Upper lobe of left lung (tissue), 6 donors: ENCODE measurements at places on chromosomes 12 and 14. TPM values are rescaled to one million over a fixed set of nuclear protein-coding genes. Genes with fewer than 3 reads are reported as not detected.

DNA sequence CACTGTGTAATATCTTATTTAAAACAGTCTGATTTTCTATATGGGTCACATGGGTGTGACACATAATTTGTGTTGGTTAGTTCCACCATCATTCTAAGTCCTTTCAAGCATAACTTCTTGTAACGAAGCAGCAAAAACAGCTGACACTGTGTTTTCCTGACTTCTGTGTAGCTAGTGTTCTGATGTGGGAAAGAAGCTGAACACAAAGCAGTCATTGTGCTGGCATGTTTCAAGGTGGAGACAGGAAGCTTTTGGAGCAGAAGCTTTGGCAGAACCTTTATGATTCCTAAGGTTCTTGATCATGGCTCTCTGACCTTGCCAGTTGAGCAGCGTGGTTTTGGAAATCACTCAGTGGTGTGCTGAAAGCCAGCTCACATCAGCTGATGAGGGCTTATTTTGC, 351.7 kb upstream of the MDGA2 start:
- no peak for DNase-seq
- H3K4me1 ChIP-seq = no peaks in the 10 kb centered on the region
- no peaks in the 10 kb centered on the region for H3K36me3 ChIP-seq
- H3K4me3 ChIP-seq = no peak overlapping the region
- no peaks in the 10 kb centered on the region for H3K27me3 ChIP-seq

DNA sequence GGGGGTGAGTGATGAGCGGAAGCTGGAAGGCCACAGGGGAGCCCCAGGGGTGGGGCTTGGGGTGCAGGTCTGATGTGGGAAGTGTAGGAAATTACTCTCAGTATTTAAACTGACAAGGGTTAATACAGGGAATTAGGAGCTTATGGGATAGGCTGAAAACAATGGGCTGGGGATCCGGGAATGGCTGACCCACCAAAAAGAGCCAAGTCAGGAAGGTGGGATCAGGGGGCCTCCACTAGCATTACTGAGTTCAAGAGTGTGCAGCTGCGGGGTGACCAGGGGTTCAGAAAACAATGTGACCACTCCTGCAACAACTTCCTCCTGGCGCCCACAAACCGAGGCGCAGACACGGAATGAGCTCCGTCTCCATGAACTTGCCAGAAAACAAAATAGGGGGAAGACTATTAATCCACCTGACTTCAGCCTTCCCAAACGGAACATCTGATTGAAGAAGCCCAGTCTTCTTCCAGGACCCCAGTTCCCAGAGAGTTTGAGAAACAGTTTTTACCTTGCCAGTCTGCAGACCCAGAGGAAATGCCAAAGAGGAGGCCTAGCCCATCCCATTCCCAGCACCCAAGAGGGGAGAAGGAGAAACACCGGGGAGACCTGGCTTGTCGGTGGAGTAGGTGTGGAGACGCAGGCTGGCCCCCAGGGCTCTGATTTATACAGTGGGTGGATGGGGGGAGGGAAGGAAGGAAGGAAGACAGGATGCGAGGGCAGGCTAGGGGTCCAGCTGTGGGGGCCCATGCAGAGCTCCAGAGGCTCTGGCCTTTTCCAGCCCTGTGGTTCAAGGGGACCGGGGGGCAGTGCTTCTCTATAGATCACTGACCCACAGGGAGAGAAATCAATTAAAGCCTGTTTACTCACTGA, 16.5 kb upstream of the YY1 start:
- H3K27me3 ChIP-seq = no peaks in the 10 kb centered on the region
- H3K4me1 ChIP-seq = peaks cover 25% of the 10 kb centered on the region
- peak overlapping the region; percentile 84 for H3K27ac ChIP-seq
- no peak overlapping the region for H3K4me3 ChIP-seq
- H3K36me3 ChIP-seq = no peaks in the 10 kb centered on the region
- DNase-seq = no peak

GRCh38 chr12:61765926-61766325, 494.3 kb upstream of the USP15 start:
- no peaks in the 10 kb centered on the region for H3K27me3 ChIP-seq
- H3K4me1 ChIP-seq = no peaks in the 10 kb centered on the region
- no peak overlapping the region for H3K27ac ChIP-seq
- H3K4me3 ChIP-seq = no peak overlapping the region
- no peaks in the 10 kb centered on the region for H3K36me3 ChIP-seq

DNA sequence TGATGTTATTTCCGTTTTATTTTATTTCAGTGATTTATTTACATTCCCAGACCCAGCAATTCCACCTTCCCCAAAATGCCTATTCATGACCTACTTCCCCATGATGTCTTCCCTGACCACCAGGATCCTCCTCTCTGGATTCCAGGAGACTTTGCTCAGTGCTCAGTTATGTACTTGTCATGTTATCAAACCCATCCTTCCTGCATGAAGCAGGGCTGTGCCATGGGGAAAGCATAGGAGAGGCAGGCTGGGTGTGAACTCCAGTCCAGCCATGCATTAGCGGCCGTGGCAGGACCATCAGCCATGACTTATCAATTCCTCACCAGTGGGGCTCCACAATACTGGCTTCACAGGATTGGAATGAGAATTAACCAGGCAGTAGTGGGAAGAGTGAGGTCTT, 57.8 kb downstream of the B4GALNT3 start:
- H3K4me1 ChIP-seq = no peaks in the 10 kb centered on the region
- no peak overlapping the region for H3K4me3 ChIP-seq
- H3K27me3 ChIP-seq = no peaks in the 10 kb centered on the region
- no peak overlapping the region for H3K27ac ChIP-seq
- H3K36me3 ChIP-seq = no peaks in the 10 kb centered on the region
- DNase-seq = no peak

Gene TMEM132C
- 1.1 TPM for total RNA-seq

DNA sequence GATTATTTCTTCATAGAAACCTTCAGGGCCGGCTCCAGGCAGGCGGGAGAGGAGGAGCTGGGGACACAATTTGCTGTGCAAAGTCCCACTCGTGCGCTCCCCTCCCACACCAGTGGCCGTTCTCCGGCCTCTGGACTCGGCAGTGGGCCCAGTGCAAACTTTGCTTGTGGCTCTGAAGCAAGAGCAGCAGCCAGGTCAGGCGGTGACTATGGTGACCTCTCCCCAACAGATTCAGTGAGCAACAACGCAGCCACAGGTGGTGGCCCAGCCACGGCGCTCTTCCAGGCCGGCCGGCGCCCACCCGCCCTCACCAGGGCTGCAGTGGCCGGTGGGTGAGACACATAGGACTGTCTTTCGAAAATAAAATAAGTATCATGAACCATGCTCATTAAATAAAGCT, 29.5 kb downstream of the VPS37B start:
- no peak for DNase-seq
- H3K36me3 ChIP-seq = peaks cover 75% of the 10 kb centered on the region
- no peak overlapping the region for H3K27ac ChIP-seq
- H3K27me3 ChIP-seq = no peaks in the 10 kb centered on the region
- no peak overlapping the region for H3K4me3 ChIP-seq

DNA sequence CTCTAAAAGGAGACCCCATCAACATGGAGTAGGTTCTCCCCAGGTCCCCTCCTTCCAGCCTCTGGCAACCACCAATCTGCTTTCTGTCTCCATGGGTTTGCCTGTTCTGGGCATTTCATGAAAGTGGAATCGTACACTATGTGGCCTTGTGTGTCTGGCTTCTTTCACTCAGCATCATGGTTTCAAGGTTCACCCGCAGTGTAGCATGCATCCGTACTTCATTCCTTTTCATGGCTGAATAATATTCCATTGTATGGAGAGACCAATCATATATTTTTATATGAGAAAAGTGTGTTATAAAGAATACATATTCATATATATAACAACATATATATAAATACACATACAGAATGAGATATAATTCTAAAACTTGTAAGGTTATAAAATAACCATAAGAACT, 19.8 kb downstream of the NCOR2 start:
- no peaks in the 10 kb centered on the region for H3K27me3 ChIP-seq
- peaks cover 95% of the 10 kb centered on the region for H3K4me1 ChIP-seq
- H3K36me3 ChIP-seq = no peaks in the 10 kb centered on the region
- no peak for DNase-seq
- no peak overlapping the region for H3K4me3 ChIP-seq

GRCh38 chr14:68599896-68600610, 192.8 kb downstream of the ZFP36L1 start:
- peaks cover 22% of the 10 kb centered on the region for H3K4me1 ChIP-seq
- no peak overlapping the region for H3K4me3 ChIP-seq
- H3K27me3 ChIP-seq = no peaks in the 10 kb centered on the region
- no peaks in the 10 kb centered on the region for H3K36me3 ChIP-seq
- no peak for DNase-seq
- H3K27ac ChIP-seq = peak overlapping the region; percentile 86

Gene SLC5A8
- not detected for total RNA-seq

- H3K27me3 ChIP-seq = no peaks in the 10 kb centered on the region
- H3K4me3 ChIP-seq = no peak overlapping the region
- peaks cover 31% of the 10 kb centered on the region for H3K4me1 ChIP-seq
- DNase-seq = no peak
- peak overlapping the region; percentile 30 for H3K27ac ChIP-seq
Observed at GRCh38 chr12:32559434-32559833, 119.7 kb upstream of the DNM1L start.

Gene RHOF
- total RNA-seq = 52.6 TPM

Gene IL31
- total RNA-seq = not detected

DNA sequence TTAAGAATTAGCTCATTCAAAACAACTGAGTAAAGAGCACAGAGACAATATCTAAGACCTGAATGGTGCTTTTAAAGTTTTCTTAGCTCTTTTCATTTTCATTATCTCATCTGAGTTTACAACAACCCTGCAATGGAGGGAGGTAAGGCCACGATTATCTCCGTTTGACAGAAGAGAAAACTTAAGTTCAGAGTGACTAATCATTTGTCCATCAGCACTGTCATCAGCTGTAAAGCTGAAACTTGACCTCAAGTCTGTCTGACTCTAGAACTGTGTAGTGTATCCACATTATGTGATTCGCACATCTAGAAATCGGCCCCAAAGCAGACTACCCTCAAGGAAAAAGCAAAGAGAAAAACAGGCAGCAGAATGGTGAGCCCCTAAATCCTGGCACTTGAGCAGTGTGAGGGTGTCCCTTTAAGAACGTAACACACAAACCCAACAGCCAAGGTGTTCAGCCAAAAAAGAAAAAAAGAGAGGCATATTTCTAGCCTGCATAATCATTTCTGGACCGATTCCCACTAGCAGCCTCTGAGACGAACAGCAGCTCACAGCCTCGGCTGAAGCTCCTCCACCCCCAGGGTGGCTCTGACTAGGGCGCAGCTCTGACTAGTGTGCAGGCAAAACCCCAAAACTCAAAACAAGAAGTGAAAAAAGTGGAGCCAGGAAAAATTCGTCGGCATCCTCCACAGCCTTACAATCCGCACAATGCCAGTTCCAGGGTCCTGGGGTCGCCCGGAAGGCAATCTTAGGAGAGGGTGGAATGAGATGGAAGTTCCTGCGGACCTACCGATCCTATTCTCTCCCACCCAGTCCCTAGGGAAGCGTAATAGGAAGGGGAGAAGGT, 1.6 kb downstream of the STXBP6 start:
- no peak for DNase-seq
- peak overlapping the region; percentile 77 for H3K27ac ChIP-seq
- H3K4me3 ChIP-seq = peak overlapping the region; percentile 63
- H3K36me3 ChIP-seq = no peaks in the 10 kb centered on the region

- peaks cover 22% of the 10 kb centered on the region for H3K4me1 ChIP-seq
- H3K27me3 ChIP-seq = no peaks in the 10 kb centered on the region
- DNase-seq = no peak
- no peaks in the 10 kb centered on the region for H3K36me3 ChIP-seq
Observed at GRCh38 chr12:123950476-123951349, 21.9 kb downstream of the CCDC92 start.

GRCh38 chr14:76930549-76930948, 98.0 kb downstream of the IRF2BPL start:
- no peak overlapping the region for H3K4me3 ChIP-seq
- DNase-seq = no peak
- H3K4me1 ChIP-seq = peaks cover 10% of the 10 kb centered on the region
- H3K27me3 ChIP-seq = no peaks in the 10 kb centered on the region
- H3K36me3 ChIP-seq = no peaks in the 10 kb centered on the region

DNA sequence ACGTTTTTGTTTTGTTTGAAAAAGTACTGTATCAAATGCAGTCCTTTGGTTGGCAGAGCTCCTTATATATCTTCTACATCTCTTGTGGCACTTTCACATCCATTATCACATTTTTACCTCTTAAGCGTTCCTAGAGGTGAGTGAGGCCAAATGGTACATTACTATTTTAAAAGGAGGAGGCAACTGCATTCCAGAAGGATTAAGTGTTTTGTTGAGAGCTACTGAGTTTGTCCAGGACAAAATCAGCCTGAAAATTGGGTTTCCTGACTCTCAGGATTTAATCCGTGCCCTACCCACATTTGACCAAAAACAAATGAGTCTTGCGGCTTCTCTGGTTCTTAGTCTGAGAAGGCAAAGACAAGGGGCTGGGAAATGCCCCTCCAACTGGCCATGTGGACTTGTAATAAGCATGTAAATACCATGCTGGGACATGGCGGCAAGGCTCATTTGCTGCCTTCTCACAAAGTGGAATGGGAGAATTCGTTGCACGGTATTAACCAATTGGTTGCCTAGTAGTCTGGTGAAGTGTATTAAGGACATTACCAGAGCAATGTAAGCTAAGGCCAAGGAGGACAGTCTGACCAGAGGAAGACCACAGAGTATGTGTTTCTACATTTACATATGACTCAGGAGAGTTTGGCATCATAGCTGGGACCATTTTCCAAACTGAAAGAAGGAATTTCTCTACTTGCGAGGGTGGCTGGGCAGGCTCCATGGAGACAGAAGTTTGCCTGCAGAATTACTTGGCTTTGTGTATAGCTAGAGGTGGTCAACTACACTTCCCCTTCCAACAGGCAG, 175.8 kb upstream of the PLXNC1 start:
- no peak for DNase-seq
- H3K27ac ChIP-seq = no peak overlapping the region
- H3K4me3 ChIP-seq = no peak overlapping the region
- no peaks in the 10 kb centered on the region for H3K27me3 ChIP-seq
- no peaks in the 10 kb centered on the region for H3K36me3 ChIP-seq

Gene SYNDIG1L
- 3.1 TPM for total RNA-seq

Gene CD27
- not detected for total RNA-seq

DNA sequence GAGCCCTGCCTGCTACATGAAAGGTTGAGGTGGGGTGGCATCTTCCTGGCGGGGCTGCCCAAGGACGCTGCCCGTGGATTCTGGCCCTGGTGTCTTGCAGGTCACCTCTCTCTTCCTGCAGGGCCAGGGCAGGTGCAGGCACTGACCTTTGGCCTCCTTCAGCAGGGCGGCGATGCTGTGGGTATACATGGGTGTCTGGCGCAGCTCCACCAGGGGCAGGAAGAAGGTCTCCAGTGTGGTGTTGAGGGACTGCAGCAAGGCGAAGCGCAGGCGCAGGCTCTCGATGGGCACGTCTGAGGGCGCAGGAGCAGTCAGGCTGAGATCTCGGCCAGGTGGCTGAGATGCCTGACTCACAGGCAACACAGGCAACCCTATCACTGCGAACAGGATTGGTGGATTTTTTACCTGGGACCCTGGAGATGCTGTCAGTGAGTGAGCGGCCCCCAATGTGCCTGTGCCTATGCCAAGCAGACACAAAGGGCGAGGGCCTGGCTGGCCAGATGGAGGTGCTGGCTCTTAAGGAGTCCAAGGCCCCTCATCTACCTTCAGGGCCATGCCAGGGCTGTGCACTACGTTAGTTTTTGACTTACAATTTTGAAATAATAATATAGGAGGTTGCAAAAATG, 45.7 kb downstream of the TRAFD1 start:
- H3K4me1 ChIP-seq = no peaks in the 10 kb centered on the region
- peaks cover 58% of the 10 kb centered on the region for H3K36me3 ChIP-seq
- no peak for DNase-seq

Gene SYCP3
- not detected for total RNA-seq
